ENCODE measurements at places on chromosomes 4 and X.

DNA sequence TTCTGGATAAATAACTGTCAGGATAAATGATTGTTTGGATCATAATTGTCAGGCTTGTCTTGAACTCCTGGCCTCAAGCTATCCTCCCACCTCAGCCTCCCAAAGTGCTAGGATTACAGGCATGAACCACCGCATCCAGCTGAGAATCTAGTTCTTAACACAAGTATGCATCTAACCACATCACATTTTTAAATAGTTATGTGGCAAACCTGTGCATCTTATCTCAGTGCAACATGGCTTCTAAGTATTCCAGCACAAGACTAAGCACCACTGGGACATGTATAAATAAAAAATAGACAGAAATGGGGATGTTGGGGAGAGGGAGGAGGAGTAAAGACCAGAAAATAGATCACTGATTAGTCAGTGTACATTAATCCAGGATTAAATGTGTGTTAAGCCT is 74.7 kb upstream of the TBL1X start:
- DNase-seq: no peak

DNA sequence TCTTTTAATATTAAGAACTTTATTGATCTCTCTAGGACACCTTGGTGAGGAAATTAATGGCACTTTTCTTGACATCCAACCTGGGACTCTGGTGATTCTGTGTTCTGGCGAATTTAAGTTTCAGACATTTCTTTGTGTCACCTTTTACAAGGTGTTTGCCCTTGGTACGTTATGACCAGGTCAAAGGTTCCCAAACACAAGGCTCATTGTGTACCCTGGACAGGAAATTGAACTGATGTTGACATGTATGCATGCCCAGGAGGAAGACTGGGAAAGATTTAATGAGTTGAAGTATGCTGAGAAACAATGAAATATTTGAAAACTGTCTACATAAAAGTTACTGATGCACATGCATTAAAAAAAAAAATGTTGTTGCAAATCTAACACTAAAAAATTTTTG is 22.1 kb downstream of the NIPAL1 start:
- DNase-seq: no peak

GRCh38 chr4:112865443-112865842 is 184.0 kb upstream of the ANK2 start:
- no peak for DNase-seq

DNA sequence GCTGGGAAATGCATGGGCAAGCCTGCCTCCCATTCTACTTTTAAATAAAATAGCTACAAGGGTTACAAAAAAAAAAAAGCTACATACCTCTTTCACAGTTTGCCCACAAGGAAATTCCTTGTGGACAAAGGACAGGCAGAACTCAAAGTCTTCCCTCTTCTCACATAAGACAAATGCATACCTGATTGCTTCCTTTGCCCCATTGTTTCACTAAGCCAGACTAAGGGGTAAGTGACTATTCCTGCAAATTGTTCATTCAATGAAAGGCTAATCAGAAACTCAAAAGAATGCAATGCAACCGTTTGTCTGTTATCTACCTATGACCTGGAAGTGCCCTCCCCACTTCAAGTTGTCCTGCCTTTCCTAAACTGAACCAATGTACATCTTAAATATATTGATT is 780.6 kb downstream of the FAM133A start:
- no peak for DNase-seq

DNA sequence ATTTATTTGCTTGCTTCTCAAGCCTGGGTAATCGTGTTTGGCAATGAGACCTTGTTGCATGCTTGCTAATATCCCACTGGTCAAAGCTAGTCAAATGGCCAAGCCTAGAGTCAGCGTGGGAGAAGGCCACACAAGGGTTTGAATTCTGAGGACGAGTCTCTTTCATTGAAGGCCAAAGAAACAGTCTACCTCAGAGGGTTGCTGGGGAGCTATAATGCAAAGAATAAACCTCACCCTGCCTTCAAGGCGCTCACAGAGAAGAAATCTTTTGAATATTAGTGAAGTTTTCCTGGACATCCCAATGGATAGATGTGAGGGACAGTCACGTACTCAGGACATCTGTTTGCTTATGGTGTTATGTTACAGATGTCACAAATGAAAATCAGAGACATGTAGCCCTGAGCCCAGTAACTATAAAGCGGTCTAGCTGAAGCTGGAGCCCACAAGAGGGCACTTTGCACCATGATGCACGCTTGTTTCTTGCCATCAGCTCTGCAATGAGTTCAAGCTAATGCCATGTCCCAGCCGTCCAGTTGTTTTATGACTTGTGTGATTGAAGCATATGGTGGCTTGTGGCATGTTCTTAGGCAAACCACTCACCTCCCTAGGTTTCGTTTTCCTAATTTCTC is 1.1 kb upstream of the TLR3 start:
- no peak for DNase-seq

DNA sequence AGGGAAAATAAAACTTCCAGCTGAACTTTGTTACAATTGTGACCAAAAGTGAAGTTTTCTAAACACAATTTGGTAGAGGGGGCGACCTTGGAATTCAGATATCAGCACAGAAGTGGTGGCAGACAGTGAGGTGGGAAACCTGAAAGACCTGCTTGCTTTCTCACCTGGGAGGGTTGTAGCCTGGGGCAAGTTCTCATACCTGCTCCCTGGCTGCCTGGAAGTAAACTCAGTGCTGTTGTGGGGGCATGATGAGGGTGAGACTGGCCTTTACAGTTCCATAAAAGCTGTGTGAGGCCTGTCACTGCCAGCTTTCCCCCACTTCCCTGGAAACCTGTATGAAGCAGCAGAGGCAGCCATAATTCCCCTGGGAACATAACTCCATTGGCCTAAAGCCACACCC is 1180.2 kb downstream of the FAM133A start:
- DNase-seq: no peak

DNA sequence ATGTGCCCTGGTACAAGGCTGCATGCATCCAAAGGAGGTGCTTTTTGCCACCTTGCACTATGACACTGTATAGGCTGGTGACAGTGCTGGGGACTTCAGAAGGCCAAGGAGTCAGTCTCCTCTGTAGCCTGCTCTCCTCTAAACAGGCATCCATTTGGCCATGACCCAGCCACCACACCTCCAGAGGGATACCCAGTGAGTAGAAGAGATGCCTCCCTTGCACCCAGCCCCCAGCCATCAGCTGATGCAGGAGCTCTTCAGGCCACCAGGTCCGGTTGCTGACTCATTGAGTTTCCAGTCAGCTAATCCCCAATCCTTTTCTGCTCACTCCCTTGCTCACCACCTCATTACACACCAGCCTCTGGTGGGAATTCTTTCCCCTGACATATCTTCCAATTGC is 99.8 kb downstream of the PJA1 start:
- DNase-seq: no peak

GRCh38 chr4:102193145-102193544 is 152.1 kb downstream of the SLC39A8 start:
- DNase-seq: no peak

DNA sequence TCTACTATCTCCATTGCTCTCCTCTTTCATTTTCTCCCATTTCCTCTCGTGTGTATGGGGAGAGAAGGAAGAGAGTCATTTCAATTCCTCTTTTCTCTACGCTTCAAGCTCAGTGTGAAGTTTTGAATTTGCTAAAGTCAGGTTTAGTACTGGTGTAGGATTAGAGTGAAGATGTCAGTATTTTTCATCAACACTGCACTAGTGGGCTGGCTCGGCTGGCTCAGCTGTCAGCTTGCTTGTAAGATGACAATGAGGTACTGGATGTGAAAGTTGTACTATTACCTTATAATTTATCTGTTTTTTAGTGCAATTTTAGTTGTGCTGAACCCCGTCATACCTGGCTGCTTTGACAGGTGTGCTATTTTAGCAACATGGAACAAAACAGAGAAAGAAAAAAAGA is 2.1 kb upstream of the SH2D1A start:
- DNase-seq: no peak

DNA sequence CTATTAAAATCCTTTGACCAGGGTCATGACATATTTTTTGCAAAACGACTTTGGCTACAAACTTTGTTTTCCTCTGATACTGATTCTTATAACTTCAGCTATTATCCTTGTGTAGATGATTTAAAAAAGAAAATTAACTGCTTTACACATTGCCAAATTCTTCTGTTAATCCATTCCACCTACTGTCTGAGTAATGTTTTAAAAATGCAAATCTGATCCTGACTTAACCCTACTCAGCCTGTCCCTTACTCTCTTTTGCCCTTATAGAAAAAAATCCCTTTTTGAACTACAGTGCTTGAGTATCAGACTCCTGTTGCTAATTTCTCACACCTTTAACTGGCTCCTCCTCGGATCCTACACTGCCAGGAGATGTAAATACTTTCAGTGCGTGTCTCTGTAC is 723.1 kb downstream of the ADGRL3 start:
- DNase-seq: no peak

- DNase-seq: no peak
These were observed 53.2 kb downstream of the ATP10D start for GRCh38 chr4:47538111-47538824.

DNA sequence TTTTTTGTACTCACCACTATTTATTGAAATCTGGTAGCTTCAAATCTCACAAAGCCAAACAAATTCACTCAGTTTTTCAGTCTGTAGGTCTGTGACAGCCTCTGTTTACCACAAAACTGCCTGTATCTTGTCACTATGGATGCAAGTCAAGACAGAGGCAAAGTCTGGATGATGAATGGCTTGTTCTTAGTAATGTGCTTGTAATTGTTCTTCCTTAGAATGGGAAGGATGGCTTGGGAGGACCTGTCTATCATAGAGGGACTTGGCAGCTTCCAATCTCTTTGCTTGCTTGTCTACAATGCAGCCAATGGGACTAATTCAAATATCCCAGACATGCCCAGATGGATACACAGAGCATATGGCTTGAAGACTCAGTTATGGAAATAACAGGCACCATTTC is 141.2 kb upstream of the SCML1 start:
- DNase-seq: no peak

DNA sequence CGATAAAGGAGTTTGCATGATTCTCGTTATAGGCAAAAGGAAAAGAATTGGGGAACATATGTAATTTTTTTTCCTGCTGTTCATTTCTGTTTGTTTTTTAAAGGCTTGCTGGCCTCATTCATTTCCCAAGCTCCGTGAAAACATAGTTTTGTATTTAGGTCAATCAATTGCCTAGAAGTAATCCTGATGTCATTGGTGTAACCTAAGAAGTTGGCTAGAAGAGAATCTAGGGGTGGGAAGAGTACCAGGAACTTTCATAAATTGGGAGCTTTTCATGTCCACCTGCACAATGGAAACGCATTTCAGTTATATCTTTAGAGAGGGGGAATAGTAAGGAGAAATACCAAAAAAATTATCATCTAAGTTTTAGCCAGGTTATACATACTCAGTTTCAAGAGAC is 3.8 kb downstream of the RAPGEF2 start:
- no peak for DNase-seq

- no peak for DNase-seq
These were observed 109.1 kb downstream of the GPAT3 start for GRCh38 chr4:83644677-83645659.

DNA sequence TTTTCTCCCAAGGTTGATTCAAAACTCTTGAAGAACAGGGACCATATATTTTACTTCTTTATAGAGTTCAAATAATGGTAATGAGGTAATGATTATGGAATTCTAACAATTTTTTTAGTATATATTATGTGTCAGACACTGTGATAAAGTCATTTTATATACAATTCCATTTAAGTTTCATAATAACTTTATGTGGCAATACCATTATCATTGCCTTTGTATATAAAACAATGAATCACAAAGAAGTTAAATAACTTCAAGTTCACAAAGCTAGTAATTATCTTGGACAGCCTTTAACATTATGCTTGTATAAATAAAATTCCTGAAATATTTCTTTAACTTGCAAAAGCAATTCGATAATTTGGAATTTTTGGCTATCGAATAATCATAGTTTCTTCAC is 20.6 kb downstream of the MAGEC1 start:
- no peak for DNase-seq

DNA sequence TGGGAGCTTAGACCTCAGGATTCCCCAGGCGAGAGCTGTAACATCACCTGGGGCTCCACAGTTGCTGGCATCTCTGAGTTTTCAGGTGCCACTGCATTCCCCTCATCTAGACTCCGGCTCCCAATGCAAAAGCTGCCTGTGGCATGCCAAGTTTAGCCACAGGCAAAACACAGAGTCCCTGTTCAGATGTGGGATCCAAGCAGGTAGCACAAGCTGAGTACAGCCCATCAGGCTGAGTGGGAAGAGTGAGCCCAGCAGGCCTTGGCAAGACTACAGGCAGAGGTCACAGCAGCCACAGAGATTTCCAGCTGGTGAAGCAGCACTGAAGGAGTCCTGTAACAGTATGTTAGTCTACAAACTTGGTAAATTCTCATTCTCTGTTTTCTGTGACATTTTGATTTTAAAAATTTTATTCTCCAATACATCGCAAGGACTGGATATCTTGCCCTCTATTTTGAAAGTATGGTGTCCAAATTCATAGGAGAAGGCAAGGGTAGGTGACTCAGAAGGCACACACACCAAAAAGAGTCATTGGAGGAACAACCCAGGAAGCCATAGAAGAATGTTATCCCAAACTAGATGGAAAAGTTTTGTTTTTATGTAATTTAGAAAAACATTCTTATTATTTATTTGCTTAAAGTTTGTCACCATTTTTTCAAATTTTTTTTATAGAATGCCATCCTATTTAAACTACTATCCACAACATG is 13.6 kb upstream of the CXCL2 start:
- DNase-seq: no peak

DNA sequence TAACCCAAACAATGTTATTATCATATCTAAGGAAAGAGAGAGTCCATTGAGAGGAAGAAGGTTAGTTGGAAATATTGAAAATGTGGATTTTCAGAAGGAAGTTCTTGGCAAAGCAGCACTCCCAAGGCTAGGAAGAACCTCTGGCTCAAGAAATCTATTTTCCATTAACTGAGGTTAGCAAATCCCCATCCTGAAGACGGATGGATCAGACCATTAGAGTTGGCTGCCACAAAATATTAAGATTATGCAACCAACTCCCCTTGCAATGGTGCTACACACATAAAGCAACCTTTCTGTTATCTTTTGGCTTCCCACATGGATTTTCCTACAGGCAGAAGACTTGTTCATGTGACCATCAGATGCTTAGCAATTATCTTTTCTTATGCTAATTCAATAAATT is 96.3 kb downstream of the COL4A6 start:
- DNase-seq: no peak

GRCh38 chr4:103118166-103118565 is 18.5 kb upstream of the BDH2 start:
- no peak for DNase-seq

DNA sequence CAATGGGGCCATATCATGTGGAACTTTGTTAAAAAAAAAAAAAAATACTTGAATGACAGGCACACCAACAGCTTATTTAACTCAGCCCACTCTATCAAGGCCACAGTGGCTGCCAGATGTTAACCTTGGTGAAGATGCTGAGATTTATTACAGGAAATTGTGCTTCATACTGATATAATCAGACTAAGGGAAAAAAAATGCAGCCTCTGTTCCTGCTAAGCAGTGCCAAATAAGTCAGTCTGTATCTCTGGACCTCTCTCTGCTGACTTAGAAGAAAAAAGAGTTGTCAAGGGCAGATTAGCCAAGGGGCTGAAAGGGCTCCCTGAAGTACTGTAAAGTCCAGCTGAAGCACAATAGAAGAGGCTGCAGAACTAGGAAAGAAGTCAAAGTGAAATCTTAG is 677.7 kb upstream of the HTR2C start:
- no peak for DNase-seq
